ENCODE measurements at places on chromosomes 3 and 15.

DNA sequence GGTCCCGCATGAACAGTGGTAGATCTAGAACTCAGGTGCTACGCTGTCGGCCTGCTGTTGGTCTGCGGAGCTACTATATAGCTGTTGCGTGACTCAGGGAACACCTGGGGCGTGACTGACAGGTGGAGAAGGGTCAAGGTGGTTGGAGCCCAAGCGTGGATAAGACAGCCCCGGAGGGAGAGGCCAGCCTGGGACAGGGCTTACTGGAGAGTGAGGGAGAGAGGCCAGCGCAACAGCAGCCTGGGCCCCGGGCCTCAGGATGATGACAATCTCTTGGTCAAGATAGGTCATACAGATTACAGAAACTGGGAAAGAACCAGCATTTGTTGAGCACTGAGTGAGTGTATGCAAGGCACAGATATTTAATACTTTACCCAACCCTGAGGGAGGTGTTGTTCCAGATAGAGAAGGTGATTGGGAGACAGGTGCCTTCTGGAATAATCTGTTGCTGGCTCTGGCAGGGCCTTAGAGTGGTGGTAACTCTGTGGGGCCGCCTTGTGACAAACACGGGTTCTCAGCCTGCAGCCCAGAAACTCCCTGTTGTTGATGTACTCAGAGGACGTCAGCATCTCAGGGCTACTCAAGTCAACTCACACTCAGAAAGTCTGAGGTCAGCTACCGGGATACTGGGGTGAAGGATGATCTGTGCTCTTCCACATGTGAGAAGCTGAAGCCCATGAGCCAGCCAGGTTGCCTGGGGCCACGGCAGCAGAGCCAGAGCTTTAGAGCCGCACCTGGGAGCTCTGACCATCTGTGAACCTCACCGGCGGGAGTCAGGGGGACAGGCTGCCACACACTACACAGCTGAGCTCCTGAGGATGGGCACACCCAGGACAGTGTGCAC is 265.4 kb upstream of the HES1 start:
- no peak for DNase-seq

GRCh38 chr3:107523289-107523538 is 452 bp downstream of the BBX start:
- DNase-seq = no peak

GRCh38 chr3:21564531-21564930 is 186.5 kb downstream of the ZNF385D start:
- no peak for DNase-seq

DNA sequence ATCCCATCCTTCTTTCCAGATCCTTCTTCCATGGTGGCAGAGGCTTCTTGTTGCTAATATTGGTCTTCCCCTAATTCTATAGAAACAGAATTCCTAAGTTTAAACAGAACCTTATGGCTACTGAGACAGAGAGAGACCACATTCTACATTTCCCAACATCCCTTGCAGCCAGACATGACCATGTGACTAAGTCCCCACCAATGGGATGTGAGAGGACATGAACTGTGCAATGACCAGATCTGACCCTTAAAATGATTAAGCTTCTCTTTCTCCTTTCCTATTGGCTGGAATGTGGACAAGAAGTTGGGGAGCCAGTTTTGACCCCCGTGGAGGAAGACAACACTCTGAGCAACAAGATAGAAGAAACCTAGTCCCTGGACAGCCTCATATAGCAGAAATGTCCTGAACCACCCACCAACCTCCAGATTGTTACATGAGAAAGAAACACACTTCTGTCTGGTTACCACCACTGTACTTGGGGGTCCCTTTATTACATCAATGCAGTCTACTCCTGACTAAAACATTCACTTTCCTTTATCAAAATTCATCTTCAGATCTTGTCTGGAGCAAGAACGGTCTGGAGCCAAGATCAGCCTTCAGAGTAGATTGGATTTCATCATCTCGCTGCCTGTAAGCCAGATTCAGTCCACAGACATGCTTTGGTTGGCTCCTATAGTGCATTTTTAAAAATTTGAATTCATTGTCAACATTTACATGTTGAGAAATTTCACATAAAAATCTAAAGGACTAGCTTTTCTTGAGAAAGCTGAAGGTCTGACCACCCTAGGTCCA is 183.9 kb downstream of the SHQ1 start:
- no peak for DNase-seq

DNA sequence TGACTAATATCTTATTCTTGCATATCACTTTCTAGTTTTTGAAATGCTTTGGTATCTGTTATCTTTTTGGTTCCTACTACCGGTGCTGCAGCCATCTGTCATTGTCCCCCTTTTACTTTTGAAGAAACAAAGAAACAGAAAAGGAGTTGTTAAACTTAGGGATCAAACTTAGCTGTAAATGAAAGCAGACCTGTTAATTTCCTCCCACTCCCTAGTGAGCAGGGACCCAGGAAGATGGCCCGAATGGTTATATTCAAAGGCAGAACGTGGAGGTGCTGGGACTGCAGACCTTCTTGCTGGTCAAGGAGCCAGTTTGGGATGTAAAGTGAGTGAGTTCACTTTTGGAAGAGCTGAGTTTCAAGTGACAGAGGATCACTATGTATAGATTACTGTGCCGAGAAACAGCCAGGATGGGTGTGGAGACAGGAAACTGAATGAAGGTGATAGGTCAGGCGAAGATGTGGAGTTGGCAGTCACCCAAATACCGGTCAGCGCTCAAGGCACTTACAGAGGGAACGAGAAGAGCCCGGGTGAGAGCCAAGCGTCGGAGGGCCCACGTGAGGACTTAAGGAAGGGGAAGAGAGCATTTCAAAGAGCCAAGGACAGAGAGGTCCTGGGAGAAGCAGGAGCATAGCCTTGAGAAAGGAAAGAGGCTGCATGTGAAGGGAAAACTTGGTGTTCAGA is 20.1 kb downstream of the KBTBD8 start:
- DNase-seq = no peak

DNA sequence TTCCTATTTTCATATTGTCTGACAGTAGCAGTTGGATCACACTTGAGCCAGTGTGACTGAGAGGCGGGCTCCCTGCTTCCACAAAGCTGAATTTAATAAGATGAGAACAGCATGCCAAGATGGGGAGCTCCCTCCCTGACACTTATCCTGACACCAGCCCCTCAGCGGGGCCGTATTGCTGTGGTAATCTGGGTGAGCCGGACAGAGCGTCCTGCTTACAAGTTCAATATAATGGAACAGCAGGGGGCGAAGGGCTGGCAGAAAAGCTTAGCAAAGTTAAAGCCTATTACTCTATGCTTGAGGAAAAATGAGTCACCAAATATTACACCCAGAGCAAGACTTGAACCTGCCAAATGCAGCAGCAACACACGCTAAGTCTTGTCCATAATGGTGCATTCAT is 163.8 kb upstream of the CMC1 start:
- no peak for DNase-seq

GRCh38 chr15:96553006-96553405 is 222.5 kb downstream of the NR2F2 start:
- DNase-seq = no peak

- DNase-seq = no peak
Measured at GRCh38 chr15:27662892-27663291, 436.2 kb downstream of the OCA2 start.

DNA sequence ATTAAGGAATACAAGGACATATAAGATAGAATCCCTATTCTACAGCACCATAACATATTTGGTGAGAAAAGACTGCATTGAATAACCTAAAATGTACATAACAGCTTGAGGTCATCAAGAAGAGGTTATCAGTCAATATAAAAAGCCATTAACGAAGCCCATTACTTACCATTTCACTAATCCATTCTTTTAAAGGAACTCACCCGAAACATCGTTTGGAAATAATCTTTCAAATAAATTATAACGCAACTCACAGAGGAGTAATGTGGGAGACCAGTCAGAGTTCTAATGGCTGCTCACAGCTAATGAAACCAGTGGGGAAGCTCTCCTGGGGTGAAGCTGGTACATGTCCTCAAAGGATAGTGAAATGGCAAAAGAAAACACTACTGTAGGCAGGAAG is 188.4 kb downstream of the TBC1D5 start:
- no peak for DNase-seq

- no peak for DNase-seq
Measured at GRCh38 chr3:171825222-171825828, 15.0 kb upstream of the PLD1 start.

- DNase-seq = peak; percentile 65
Measured at GRCh38 chr3:56800130-56800831, 1.5 kb downstream of the ARHGEF3 start.

GRCh38 chr3:192706272-192706671 is 21.1 kb downstream of the FGF12 start:
- no peak for DNase-seq

DNA sequence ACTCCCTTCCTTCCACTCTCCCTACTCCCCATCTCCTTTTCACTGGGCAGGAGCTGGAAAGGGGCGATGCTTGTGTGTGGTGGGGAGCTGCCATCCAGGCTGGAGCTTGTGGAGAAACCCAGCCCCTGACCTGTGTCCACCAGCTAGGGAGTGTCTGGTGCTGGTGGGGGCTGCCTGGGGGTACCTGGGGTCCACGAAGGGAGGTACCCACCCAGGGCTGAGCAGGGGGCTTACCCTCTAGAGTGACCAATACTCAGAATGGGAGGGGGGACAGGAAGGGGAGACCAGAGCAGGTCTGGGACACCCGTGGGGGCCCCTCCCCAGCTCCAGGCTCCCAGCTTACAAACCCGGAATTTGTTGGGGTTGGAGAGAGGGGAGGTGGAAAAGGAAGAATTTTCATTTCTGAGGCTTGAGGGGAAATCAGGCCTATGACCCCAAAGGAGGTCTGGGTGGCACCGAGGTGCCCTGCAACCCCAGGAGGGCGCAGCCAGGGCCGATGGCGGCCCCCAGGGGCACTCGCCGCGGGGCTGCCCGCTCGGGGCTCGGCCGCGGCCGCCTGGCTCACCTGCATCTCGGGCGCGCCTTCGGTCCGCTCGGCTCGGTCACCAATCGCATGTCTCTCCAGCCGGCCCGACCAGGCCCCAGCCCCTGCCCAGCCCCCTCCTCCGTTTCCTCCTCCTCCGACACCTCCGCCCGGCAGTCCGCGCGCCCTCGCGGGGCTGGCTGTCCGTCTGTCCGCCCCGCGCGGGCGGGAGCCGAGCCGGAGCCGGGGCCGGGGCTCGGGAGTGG is 773 bp downstream of the LINGO1 start:
- DNase-seq = no peak

- peak; percentile 8 for DNase-seq
Measured at GRCh38 chr15:74957476-74958035, 984 bp upstream of the RPP25 start.

GRCh38 chr3:22665528-22665927 is 537.6 kb upstream of the UBE2E2 start:
- no peak for DNase-seq

- no peak for DNase-seq
Measured at GRCh38 chr15:48937886-48938285, 25.8 kb downstream of the SHC4 start.

- DNase-seq = no peak
Measured at GRCh38 chr3:52798978-52799476, 4.4 kb downstream of the ITIH3 start.

DNA sequence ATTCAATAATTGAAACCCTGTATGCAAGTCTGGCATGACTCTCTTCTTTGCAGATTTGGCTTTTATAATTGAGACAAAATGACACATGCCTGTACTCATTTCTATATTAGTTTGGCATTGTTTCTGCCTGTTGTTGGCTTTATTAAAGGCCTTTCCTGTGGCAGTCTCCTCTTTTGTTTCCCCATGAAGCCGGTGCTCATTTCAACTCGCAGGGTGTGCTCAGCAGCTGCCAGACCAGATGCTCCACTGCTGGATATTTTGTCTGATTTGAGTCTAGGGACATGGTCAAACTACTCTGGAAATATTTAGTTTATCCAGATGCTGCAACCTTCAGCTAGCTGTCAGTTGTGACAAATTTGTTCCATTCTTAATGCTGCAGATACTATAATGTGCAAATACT is 445.3 kb downstream of the NAALADL2 start:
- no peak for DNase-seq

- DNase-seq = no peak
Measured at GRCh38 chr3:39141171-39141995, 12.0 kb downstream of the CSRNP1 start.

DNA sequence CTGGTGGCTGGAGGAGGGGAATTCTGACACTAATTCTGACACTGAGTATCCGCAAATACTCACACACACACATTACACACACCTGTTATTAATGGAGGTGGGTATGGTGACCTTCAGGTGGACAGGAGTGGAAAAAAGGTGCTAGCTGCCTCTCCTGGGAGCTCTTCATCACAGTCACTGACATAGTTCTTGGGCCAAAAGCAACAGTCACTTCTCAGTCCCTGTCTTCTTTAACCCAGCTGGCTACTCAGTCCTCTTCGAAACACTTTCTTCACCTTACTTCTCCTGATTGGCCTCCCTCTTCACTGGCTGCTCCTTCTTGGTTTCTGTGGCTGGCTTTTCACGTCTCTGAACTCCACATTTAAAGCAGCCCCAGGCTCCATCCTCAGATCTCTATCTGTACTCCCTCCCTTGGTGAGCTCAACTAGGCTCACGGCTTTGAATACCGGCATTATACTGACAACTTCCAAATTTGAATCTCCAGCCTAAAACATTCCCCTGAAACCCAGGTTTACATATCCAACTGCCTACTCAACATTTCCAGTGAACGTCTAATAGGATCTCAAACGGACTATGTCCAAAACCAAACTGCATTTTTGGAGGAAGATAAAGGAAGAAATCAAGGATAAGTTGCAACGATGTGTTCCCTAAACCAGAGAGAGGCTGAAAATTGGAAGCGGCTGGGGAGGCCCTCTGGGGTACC is 53.2 kb upstream of the HEG1 start:
- no peak for DNase-seq

DNA sequence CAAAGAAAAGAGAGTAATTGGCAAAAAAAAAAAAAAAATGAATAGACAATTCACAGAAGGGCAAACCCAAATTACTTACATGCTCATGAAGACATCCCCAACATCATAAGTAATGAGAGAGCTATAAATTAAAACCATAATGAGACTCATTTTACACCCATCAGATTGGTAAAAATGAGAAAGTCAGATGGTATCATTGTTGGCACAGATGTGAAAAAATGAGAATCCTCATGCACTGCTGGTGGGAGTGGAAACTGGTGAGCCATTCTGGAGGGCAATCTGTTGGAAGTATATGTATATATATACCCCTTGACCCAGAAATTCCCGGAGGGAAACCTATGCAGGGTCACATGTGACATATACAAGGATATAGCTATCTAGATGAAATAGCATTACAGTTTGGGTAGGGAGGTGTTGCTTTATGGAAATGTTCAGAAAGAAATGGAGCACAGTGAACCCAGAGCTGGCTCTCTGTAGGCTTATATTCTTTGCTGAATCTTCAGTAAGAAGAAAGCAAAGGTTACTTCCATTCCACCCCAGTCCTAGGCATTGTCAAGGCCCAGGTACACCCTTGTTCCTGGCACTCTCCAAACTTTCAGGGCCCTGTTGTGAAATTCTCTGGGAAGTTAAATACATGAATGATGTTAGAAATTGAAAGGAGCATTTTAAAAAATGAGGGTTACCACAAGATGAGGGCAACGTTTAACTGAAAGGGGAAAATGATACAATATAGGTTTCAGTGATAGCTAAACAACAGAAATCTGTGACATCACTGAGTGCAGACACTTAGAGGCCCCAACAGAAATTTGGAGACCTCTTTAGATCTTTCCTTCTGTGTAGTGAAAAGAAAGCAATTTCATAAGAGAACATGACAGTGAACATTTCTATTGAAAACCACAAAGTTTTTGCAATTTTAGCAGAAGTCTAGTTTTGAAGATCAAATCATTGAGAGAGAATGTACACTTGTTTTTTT is 132.7 kb upstream of the TPRG1 start:
- no peak for DNase-seq

All from stimulated activated CD4-positive, alpha-beta T cell treated with anti-CD3 and anti-CD28 coated beads, Interleukin-4, amount 100 ng/mL, for 1 hour (primary cell).